Activated T-cell treated with anti-CD3 and anti-CD28 coated beads, Interleukin-2, amount 50 U/mL, for 72 hours (primary cell): ENCODE measurements at places on chromosomes 13 and 19.
A peak's percentile ranks its signal among the peaks of the same experiment; 100 is the strongest.

GRCh38 chr19:461721-462551 is 1.1 kb upstream of the SHC2 start:
- peak; percentile 16 for DNase-seq

DNA sequence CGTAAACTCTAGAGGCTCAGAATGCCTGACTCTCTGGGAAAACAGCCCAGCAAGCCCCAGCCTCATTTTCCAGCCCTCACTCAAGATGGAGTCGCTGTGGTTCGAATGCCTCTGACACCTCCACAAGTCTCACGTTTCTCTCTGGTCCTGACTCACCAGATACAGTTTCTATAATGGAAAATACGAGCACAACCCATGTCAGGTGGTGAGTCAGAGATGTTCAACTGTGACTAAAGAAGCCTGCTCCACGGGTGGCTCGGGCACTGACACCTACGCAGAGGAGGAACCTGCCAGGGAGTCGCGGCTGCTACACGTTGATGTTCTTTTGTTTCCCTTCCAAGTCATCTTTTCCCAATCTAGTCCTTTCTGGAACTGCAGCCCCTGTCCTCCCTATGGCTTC is 87.1 kb upstream of the STK24 start:
- peak; percentile 77 for DNase-seq

DNA sequence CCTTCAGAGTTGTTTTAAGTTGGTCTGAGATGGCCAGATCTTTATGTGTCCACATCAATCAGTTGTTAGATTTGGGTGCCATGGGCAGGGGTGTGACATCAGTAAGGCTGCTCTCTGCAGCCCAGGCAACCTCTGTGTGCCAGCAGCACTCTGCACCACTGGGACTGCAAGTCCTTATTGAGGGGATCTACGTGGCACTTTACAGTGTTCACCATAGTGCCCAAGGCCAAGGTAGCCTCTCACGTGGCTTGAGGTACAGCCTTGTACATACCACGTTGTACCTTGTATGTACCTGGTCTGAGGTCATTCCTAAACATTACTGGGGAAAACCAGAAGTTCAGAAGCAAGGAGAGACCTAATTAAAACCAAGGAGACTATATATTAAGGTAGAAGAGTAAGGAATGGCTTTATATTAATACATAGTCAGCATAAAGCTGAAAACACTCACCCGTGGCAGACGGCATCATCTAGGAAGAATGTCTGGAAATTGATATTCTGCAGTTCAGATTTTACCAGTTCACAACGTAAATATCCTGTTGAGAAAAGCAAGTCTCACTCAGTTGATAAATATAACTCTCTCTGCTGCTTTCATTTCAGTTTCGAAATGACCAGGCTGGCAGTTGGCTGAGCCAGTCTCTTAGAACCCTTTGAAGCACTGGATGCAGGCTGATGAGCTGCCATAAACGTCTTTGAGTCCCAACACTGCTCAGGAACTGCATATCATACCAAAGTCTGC is 128.8 kb downstream of the ZDHHC20 start:
- DNase-seq, result no peak

DNA sequence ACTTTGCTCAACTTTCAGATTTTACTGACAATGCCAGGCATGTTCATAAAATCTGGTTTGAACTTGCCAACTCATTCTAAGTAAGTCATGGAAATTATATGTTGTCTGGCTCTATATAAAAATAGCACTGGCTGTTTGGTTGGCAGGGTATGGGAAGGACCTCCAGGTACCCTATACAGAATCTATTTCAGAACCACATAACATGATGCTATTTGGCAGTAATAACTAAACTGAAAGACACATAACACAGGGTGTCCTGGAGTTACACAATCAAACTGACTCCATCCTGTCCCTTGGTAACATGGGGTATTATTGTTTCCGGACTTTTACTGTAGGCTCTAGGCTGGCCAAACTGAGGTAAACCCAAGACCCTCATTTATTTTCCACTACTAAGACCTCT is 248.8 kb downstream of the RGCC start:
- no peak for DNase-seq

DNA sequence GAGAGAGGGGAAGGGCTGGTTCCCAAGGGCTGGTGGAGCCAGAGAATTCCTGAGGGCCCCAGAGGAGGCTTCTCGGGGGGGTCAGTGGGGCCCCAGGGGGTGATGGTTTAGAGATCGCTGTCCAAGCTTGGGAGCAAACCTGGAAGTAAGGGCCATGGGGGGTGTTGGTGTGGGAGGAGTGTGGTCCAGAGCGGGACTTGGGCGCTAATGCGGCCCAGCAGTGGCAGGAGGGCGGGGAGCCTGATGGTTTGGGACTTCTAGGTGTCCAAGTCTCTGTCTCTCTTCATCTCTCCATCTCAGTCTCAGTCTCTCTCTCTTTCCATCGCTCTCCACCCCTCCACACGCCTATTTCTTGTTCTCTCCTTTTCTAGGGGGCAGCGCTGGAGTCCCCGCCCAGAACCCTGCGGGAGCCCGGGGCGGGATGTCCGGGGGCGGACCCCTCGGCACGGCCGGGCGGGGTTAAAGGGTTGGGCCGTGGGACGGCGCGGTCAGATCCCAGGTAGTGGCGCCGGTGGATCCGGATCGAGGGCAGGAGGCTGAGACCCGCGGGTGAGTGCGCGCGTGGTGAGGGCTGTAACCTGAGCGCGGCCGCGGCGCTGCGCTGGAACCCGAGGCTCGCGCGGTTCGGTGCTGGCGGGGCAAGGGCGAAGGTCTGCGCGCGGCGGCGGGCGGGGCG is at the start of gene CYP4F22:
Gene CYP4F22, plus strand, starts transcription at position 491 of the 676 bp plus-strand sequence. CDS start 16,812 bp downstream, outside the sequence.
- peak; percentile 34 for DNase-seq

DNA sequence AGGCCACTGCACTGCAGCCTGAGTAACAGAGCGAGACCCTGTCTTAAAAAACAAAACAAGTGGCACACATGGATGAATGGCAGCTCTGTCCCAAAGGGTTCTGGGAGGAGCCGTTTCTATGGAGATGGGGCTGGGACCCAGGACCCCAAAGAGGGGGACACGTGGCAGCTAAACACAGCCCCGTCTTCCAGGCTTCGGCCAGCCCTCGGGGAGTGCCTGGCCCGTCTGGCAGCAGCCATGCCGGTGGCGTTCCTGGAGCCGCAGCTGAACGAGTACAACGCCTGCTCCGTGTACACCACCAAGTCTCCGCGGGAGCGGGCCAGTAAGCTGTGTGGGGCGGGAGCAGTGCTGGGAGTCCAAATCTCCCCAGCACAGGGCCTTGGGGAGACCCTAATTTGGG is 82.4 kb downstream of the RYR1 start:
- DNase-seq, result no peak

GRCh38 chr19:18119013-18119716 is 21.6 kb downstream of the MAST3 start:
- peak; percentile 31 for DNase-seq

DNA sequence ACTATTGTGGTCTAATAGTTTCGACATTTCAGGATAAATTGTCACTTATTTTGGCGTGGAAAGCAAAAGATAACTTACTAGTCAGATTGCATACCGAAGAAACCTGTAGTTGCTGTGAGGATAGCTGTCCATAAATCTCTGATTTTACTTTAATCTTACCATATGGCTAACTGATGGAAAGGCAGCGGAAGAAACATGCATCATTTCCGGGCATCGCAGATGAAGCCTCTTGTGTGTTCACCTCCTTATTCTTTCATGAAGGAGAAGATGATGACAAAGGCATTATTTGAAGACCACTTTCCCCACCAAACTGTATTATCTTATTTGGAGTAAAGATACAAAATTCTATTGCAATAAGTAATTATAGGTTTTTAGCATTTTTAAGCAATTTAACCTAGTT is 763.6 kb upstream of the SLITRK6 start:
- no peak for DNase-seq

GRCh38 chr13:49694446-49694845 is 3.2 kb upstream of the EBPL start:
- no peak for DNase-seq

GRCh38 chr13:100707818-100708740 is 33.5 kb upstream of the TMTC4 start:
- DNase-seq, result peak; percentile 33

DNA sequence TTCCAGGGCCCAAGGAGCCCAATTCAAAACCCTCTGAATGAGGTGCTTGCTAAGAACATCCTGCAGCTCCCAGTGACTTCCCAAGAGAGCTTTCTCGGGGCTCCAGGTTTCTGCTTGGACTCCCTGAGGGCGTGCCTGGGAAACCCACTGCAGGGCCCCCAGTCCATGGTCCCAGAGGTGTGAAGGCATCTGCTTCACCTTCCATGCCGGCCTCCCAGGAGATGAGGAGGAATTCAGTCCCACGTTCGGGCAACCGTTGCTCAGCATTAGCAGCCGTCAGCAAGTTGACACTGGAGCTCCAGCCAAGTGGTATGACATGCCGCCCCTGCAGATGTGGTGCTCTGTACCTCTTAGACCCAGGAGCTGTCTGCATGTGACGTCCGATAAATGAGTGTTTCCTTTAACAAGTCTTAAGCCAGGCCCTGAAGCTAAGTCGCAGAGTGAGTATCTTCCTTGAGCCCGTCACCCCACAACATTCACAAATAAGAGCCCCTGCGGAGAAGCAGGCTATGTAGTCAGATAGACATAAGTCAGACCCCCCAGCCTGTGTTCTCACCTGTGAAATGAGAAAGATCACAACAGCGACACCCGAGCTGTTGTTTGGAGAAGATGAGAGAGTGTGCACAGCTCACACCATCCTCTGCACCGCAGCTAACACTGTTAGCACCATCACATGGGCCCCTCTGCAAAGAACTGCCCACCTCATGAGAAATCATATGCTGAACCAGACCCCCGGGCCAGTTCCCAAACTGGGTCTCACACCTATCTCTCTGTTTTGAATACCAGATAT is 150.3 kb downstream of the KATNAL1 start:
- no peak for DNase-seq

DNA sequence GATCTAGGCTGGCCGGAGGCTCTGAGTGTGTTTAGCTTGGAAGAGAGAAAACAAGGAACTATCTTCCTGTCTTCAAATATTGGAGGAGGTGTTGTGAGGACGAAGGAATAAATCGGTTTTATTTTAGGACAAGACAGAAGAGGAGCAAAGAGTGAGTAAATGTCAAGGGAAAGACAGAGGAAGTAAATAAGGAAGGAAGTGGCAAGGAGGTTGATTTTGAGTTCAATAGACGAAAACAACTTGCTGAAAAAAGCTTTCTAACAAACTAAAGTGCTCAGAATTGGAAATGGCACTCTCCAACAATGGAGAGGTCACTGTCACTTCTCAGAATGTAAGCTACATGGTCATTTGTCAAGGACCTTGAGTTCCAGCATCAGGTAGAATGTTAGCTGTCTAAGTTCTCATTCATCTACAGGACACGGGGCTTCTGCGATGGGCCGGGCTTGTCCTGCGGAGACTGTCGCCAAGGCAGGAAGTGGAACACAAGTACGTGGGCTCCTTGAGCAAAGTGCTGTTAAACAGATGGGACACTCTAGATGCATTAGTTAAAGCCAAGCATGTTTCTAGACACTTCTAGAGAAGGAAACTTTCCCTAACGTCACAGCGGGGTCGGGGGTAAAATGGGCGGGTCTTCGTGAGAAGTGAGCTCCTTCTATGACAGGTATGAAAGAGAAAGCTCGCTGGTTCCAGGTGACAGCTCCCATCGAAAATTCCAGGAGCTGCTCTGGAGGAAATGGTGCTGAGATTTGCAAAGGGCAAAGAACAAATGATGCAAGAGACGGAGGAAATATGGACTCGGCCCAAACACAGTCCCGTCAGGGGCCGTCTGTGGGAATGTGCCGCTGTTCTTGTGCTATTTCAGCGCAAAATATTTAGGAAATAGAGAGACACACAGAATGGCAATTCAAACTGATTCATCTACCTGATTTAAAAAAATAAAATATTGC is 103.9 kb upstream of the UBL3 start:
- peak; percentile 62 for DNase-seq

DNA sequence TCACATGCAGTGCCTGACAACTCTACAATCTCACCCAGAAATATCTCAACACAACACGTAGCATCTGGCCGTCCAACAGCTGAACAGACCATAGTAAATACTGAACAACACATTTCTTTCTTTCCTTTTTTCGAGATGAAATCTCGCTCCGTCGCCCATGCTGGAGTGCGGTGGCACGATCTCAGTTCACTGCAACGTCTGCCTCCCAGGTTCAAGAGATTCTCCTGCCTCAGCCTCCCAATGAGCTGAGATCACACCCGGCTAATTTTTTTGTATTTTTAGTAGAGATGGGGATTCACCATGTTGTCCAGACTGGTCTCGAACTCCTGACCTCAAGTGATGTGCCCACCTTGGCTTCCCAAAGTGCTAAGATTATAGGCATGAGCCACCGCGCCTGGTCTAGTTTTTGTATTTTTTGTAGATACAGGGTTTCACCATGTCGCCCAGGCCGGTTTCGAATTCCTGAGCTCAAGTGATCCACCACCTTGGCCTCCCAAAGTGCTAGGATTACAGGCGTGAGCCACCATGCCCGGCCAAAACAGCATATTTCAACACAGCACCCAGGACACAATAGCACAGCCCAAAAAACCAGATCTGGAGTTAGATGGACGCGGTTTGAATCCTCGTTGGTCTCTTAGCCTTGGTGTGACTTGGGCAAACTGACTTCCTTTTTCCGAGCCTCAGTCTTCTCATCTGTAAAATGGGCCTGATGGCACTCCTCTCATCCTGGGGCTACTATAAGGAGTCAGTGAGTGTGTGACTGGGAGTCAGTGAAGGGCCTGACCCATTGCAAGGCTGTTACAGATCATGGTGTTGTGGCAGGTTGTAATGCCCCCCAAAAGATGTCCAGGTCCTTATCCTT is 22.6 kb downstream of the CYP2A6 start:
- DNase-seq, result no peak

DNA sequence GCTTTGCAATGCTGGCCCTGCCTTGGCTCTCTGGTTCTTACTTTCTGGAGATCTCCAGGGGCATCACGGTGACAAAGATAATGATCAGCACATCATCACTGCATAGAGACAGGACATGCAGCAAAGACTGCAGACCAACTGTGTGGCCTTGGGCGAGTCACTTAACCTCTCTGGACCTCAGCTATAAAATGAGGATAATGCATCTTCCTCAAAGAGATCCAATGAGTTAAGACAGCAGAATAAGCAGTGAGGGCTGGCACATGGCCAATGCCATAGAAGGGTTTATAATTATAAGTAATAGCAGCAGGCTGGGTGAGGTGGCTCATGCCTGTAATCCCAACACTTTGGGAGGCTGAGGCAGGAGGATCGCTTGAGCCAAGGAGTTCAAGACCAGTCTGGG is 2.4 kb downstream of the MAG start:
- DNase-seq, result no peak

- no peak for DNase-seq
These were observed 13.3 kb downstream of the EXOC3L2 start for GRCh38 chr19:45231891-45232290.

GRCh38 chr13:38687246-38688229 is 661 bp downstream of the FREM2 start:
- no peak for DNase-seq

DNA sequence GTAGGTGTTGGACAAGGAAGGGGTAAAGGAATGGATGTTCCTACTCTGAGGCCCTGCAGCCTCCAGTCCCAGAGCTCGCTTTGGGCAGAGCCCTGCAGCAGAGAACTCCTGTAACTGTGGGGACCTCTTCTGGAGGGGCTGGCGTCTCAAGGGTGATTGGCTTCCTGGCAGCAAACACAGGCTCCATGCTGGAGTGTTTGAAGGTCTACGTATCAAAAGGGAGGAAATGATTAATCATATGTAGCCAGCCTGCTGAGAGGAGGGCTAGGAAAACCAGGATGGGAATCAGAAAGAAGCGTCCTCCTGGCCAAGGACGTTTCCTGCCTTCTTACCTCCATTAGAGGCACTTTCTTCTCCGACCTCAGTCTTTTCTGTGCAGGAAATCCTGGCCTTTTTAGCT is 208.5 kb downstream of the TSHZ3 start:
- no peak for DNase-seq

- peak; percentile 80 for DNase-seq
These were observed 2.8 kb downstream of the GIPR start for GRCh38 chr19:45670670-45671453.

GRCh38 chr13:77362166-77362565 is 35.3 kb upstream of the MYCBP2 start:
- no peak for DNase-seq
